Esophagus mucosa (tissue), 1 donor: ENCODE measurements at places on chromosomes 4 and X. TPM values are rescaled to one million over a fixed set of nuclear protein-coding genes. Genes with fewer than 3 reads are reported as not detected.

The CXCL10 gene
- total RNA-seq = 0.32 TPM

The F8A2 gene
- not detected for total RNA-seq

The TCEAL7 gene
- total RNA-seq = 0.16 TPM

The RELL1 gene
- 18.7 TPM for total RNA-seq

The CRMP1 gene
- 1.8 TPM for total RNA-seq

The IRS4 gene
- not detected for total RNA-seq

The DUSP9 gene
- total RNA-seq = 0.76 TPM

The FAM241A gene
- total RNA-seq = 2.7 TPM

The SOD3 gene
- 3.4 TPM for total RNA-seq

The RAB40AL gene
- total RNA-seq = 0.68 TPM

The CCKAR gene
- not detected for total RNA-seq

The FRAS1 gene
- 2.6 TPM for total RNA-seq

The NWD2 gene
- total RNA-seq = 0.08 TPM

The CITED1 gene
- total RNA-seq = not detected

The NUDT10 gene
- not detected for total RNA-seq

The SLITRK2 gene
- not detected for total RNA-seq

The FGFBP1 gene
- total RNA-seq = 402 TPM

The CABS1 gene
- not detected for total RNA-seq

The KLF8 gene
- total RNA-seq = 23.2 TPM

The ETDC gene
- total RNA-seq = not detected

The RAB28 gene
- 8.1 TPM for total RNA-seq

The ATP2B3 gene
- total RNA-seq = not detected

The MAGEA12 gene
- not detected for total RNA-seq

The TMEM144 gene
- total RNA-seq = 8.1 TPM

The SULT1E1 gene
- total RNA-seq = 0.52 TPM

The ESX1 gene
- total RNA-seq = not detected

The SLC25A4 gene
- total RNA-seq = 9.1 TPM

The MAGEA2B gene
- not detected for total RNA-seq

The ADH6 gene
- total RNA-seq = not detected

The PLK4 gene
- 10.5 TPM for total RNA-seq

The GPM6B gene
- total RNA-seq = 3.6 TPM

The TMEM192 gene
- total RNA-seq = 6.4 TPM

The GPAT3 gene
- 9.8 TPM for total RNA-seq

The SH3BP2 gene
- 32.6 TPM for total RNA-seq

The MAOA gene
- total RNA-seq = 88.9 TPM

The C1QTNF7 gene
- 0.52 TPM for total RNA-seq

The NDNF gene
- 0.44 TPM for total RNA-seq

The MXRA5 gene
- total RNA-seq = 3.9 TPM

The SLC49A3 gene
- total RNA-seq = 2.7 TPM

The RPL39 gene
- total RNA-seq = 2,055 TPM

The C4orf50 gene
- total RNA-seq = 0.04 TPM

The UPF3B gene
- total RNA-seq = 3.7 TPM

The PRRG3 gene
- total RNA-seq = not detected

The SPIN2A gene
- not detected for total RNA-seq

The CLCN4 gene
- 0.84 TPM for total RNA-seq

The ATOH1 gene
- not detected for total RNA-seq

The DHX15 gene
- total RNA-seq = 68.1 TPM
